Esophagus muscularis mucosa (tissue), 4 donors: ENCODE measurements at places on chromosomes 11 and 22.
A peak's percentile ranks its signal among the peaks of the same experiment; 100 is the strongest.

GRCh38 chr11:94770563-94771120, 2.5 kb downstream of the AMOTL1 start:
- no peak for DNase-seq

DNA sequence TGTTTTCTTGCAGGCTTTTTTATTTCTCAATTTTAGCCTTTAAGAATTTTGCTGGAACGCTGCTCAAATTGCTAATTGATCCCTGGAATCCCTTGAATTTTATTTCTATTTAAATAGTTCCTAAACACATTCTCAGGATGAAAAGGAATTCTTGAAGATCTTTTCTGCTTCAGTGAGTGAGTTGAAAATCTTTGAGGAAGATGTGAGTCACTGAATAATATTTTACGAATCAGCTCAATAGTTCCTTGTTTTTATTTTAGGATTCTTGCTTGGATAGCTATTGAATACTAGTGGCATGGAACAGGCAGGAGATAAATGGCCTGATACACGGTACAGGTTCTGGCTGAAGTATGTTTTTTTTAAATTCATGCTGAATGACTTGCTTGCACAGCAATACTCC, 194.6 kb upstream of the CCDC90B start:
- DNase-seq: no peak

DNA sequence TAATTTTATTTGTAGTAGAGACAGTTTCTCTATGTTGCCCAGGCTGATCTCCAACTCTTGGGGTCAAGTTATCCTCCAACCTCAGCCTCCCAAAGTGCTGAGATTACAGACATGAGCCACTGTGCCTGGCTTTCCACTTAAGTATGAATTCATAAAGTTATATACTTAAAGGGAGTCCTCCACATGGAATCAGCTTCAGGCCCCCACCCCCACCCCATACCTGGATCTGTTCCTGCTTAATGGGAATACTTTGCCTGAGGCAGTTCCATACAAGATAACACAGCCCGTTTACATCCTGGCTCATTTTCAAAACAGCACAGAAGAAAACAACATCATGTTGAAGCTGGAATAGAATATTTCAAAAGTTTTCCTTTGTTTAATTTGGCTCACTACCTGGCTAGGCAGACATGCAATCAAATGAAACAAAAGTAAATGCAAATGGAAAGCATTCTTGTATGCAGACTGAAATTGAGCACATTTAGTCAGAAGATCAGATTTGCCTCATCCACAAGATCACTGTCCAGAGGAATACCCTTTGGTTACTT, 82.4 kb downstream of the FAT3 start:
- DNase-seq: peak; percentile 31

DNA sequence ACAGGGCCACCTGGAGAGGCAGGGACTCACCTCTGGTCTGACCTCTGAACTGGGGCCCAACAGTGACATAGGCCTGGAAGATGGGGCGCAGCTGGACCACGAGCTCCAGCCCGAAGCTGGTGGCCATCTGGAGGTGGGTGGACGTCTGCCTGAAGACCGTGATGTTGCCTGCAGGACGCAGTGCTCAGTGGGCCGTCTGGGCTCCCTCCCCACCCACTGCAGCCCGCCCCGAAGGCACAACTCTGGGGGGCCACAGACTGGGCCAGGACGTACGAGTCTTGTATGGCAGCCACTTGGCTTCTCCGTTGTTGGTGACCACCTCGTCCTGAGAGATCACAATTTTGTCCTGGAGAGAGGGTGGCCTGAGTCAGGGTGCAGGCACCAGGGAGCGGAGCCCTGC, 7.9 kb downstream of the MUC6 start:
- DNase-seq: no peak

DNA sequence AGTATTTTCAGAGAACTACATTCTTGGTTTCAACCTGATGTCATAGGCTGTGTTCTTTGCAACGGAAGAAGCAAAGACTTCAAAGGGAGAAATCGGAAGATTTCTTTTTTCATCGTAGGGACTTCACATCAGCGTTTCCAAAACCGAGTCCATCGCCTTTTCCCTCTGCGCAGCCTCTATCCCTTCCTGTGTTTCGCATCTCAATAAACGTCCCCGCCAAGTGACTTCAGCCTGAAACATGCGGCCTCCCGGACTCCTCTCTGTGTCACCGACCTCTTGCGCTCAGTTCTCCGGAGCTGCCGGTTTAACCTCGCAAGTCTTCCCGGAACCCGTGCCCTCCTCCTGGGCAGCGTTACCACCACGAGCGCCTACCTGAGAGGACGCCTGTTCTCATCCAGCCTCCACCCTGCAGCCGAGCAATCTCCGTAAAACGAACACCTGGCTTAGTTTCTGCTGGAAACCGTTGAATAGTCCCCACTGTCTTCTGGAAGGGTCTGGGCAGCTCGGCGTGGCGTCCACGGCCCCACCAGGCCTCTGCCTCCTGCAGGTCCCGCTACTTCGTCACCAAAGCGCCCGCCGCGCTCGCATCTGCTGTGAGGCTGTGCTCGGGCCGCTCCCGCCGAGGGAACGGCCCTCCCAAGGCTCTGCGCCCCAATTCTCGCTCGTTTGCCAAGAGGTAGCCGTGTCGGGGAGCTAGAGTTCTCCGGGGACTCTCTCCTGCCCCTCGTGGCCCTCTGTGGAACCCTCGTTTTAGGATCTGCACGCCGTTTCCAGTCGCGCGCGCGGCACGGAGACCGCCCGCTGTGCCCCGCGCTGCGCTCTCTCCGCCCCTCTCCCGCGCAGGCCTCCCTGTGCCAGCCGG, at the start of gene GLB1L3:
GLB1L3 (plus strand) TSS at position 846 of the 862 bp plus-strand sequence. CDS start 362 bp downstream, outside the sequence.
- no peak for DNase-seq

GRCh38 chr22:27875951-27876350, 43.1 kb downstream of the PITPNB start:
- no peak for DNase-seq

- no peak for DNase-seq
These were observed 34.4 kb downstream of the TP53I11 start for GRCh38 chr11:44916331-44916730.

DNA sequence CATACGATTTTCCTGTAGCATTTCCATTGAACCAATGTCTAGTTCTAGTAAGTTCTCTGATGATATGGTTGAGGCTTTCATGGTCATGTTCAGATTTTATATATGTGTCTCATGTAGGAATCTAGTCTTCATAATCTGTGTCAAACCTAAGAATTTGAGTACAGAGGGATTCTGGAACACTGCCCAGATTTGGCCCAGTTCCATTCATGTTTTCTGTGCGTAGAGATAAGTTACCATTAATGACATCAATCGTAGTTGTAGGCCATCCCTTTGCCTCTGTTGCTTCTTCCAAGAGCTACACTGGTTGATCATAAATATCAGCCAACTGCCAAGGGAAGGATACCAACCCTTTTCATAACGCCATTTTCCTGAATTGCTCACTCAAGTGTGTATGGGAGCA, 23.3 kb downstream of the ST3GAL4 start:
- DNase-seq: no peak

DNA sequence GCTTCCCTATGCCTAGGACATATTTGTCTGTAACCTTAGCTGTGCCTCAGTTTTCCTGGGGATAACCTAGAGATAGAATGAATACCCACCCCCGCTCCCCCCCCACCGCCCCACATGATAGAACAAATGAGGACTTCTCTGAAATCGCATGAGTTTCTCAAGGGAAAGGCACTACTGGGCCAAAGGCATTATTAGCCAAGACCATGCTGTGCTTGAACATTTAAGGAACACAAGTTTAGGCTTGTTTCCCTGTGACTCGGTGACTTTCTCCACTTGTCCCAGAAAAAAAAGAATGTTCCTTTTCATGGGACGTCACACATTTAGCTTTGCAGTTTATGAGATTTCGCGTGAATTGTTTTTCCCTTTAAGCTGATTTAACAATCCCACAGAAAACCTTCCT, 51.4 kb upstream of the CRTAM start:
- no peak for DNase-seq

DNA sequence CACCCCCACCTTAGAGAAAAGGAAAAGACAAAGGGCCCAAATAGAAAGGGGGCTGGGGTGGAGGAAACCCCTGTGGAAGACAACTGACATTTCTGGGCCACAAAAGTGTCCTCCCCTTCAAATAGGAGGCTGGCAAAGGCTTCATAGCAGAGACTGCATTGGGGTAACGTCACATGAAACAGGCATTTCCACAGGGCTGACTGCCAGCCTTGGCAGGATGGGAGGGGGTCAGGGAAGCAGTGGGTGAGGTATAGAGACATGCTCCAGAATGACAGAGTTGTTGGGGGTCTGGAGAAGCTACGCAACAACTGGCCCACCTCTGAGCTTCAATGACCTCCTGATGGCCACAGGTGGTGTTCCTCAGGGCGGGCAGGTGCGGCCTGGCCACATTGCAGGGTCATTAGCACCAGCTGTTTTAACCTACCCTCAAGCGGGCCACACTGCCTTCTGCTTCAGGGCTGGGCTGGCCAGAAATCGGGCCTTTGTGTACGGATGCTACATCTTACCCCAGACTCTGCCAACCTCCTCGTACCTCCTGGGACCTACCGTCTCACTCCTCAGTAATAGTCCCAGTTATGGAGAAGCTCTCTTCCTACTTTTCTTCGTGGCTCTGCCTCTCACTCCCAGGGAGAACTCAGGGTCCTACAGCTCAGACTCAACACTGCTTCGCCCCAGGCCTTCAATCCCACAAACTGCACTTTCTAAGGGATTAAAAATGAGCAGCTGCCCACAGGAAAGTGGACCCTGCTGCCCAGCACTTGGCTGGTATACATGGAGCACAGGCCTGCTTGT, 160.0 kb upstream of the NCAM1 start:
- DNase-seq: no peak

DNA sequence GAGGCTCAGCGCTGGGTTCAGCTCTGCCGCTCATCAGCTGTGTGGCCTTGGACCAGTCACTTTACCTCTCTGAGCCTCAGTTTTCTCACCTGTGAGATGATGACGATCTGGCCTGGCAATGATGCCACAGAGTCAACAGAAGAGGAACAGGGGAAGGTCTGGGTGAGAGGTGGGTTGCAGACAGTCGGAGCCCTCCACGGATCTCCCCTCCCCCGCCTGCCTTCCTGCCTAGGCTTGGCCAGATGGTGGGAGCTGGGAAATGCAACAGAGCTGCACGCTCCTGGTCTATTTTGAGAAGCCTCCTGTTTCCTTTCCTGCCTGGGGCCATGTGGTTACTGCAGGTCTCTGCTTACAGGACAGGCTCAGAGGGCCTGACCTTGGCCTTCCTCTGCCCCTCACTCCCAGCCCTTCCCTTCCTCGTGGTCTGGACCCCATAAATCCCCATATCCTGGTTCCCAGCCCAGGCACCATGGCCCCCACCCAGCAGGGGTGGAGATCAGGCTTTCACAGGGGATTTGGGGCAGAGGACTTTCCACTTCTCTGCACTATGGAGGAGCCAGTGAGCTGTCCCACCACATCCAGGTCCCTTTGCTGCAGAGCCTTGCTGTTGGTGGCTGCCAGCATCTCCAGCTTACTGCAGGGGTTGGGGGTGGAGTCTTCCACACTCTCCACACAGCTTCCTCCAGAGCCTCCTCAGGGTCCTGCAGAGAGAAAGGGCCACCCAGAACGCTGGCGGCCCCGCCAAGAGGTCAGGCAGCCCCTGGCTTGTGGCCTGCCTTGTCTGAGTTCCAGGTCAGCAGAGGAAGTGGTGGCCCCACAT, 46.9 kb downstream of the C11orf96 start:
- no peak for DNase-seq

DNA sequence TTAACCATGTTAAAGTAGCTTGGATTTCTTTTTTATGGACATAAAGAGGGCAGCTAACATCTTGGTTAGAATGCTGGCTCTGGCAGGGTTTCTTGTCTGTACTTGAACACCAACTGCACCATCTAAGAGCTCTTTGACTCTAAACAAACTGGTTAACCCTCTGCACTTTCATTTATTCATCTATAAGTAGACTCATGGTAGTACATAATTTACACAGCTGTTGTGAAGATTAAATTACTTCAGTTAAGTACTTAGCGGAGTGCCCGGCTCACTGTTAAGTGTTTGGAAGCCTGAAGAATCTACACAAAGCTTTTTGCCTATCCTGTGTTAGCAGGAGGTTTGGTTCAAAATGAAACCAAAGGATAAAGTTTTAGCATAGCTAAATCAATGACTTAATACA, 846.2 kb upstream of the API5 start:
- no peak for DNase-seq

DNA sequence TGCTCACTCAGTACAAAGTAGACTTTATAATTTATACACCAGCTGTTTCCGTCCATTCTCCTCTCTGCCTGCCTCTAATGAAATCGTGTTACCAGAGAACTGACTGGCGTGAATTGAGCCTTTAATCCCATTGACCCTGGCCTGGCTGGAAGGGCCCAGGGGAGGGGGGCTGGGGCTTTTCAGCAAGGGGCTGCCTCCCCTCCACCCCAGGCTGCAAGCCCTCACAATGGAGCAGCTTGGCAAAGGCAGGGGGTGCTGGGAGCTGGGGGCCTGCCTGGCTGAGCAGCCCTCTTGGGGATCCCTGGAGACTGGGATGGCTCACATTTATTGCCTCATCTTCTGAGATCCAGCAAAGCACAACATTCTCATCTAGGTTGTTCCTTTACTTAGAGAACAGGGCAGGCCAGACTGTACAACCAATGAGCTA, 25.8 kb upstream of the LMO1 start:
- DNase-seq: no peak

GRCh38 chr22:35538801-35539321, 1.8 kb upstream of the RASD2 start:
- no peak for DNase-seq

GRCh38 chr22:48605856-48606481, 1221.7 kb downstream of the BRD1 start:
- DNase-seq: no peak

- DNase-seq: no peak
These were observed 22.2 kb downstream of the CASP5 start for GRCh38 chr11:105000797-105001196.

GRCh38 chr11:47366020-47366490, 12.3 kb downstream of the SPI1 start:
- DNase-seq: no peak

DNA sequence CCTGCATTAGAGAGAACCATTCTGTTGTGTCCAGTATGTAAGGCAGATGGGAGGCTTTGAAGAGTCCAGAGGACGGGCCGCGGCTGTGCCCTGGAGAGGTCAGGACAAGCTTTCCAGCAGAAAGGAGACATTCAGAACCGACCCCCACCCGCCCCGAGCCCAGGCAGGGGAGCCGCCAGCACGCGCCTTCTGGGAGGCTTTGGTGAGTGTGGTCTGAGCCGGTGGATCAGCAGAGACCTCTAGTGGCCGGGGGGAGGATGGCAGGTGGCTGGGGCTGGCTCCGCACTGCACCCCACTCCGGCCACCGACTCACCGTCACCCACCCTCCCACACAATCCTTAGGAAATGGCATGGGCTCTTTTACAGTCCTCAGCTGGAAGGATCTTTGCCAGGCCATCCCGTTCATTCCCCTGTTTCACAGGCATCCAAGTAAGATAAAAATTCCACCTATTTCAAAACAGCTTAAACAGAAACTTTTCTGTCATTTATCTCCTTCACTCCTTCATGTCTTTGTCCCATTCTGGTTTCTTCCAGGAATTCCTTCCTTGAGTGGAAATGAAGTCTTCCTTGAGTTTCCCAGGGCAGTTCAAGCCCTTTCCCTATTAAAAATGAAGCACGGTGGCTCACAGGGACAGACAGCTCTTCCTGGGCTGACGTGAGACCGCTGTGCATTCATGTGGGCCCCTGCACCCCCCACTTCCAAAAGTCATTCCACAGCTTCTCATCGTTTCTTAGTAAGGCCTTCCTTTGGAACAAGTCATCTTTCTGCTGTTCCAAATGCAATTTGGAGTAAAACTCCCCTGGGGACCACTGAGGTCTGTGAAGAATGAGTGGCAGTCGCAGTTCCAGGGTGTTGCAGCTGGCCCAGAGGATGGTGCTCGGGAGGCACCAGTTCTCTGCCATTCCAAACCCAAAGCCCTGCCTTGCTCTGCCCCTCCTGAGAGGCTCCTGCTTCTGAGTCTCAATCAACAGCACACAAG, 91.0 kb downstream of the FEZ1 start:
- no peak for DNase-seq

GRCh38 chr22:38109371-38110001, 998 bp downstream of the BAIAP2L2 start:
- DNase-seq: no peak
